Adrenal gland (tissue), 19 donors: ENCODE measurements at places on chromosomes 5 and 9.

DNA sequence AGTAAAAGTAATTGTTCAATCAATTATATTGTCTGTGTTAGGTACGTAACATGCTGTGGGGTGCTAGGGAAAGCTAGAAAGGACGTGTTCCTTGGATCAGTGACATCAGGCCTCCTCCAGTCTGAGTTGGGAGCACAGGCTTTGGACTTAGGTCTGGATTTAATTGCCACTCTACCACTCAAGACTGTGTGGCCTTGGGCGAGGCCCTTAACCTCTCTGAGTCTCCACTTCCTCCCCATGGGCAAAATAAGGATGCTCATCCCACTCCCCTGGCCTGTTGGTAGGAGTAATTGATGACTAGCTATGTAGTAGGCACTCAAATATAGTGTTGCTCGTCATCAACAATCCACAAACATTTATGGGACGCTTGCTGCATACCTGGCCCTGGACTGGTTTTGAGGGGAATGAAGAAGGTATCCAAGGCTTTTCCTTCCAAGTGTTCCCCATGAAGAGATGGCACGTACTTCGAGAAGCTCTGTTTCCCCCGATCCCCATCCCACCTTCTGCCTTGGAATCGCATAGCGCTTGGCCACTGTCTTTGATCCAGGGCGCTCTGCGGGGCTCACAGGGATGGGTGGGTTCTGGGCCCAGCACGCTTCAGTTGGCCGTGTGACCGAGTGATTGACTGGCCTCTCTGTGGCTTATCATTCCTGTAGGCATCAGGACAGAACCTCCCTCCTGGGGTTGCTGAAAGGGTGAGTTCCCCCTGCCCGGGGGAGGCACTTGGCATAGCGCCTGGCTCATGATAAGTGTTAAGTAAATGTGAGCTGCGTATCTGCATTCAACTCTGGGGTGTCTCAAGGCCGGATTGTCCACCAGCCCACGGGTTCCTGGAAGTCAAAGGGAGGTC lies 8.1 kb downstream of the FGF18 start:
- no peak for DNase-seq

GRCh38 chr5:110757118-110757729 lies 18.4 kb downstream of the SLC25A46 start:
- peak; percentile 26 for DNase-seq

DNA sequence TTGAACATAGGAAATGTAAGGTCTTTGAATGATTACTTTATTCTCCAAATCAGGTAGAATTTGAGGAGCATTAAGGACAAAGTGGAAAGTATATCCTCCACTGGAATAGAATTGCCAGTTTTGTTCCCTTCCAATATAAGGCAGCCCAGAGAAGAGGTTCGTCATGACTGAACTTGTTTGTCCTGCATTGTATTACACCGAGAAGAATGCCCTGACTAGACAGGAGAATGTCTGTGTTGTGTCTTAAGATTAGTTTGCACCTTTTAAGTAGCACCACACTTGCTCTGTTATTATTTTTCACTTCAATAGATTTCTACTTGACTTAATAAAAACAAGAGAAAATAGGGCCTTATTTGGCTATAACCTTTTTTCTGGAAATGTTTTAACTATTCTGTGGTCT lies 586.2 kb upstream of the PTGER4 start:
- no peak for DNase-seq

GRCh38 chr5:82255844-82256243 lies 22.3 kb downstream of the RPS23 start:
- DNase-seq: no peak

- DNase-seq: no peak
Measured at GRCh38 chr5:2895876-2896275, 144.4 kb upstream of the IRX2 start.

DNA sequence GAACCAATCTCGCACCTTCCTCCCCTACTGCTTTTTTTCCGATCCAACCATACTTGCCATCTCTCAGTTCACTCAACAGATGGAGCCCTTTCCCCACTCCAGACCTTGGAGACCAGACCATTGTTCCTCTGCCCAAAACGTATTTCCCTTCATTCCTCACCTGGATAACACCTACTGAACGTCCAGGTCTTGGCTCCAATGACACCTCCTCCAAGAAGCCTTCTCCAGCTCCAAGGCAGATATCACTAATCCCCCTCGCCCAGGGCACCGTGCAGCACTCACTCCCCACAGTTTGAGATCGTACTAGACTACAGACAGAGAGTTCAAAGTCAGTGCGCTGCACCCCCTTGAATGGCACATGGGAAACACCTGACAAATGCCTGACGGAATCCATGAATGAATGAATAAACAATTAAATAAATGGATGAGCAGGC lies 47.1 kb upstream of the AKNA start:
- peak; percentile 42 for DNase-seq

DNA sequence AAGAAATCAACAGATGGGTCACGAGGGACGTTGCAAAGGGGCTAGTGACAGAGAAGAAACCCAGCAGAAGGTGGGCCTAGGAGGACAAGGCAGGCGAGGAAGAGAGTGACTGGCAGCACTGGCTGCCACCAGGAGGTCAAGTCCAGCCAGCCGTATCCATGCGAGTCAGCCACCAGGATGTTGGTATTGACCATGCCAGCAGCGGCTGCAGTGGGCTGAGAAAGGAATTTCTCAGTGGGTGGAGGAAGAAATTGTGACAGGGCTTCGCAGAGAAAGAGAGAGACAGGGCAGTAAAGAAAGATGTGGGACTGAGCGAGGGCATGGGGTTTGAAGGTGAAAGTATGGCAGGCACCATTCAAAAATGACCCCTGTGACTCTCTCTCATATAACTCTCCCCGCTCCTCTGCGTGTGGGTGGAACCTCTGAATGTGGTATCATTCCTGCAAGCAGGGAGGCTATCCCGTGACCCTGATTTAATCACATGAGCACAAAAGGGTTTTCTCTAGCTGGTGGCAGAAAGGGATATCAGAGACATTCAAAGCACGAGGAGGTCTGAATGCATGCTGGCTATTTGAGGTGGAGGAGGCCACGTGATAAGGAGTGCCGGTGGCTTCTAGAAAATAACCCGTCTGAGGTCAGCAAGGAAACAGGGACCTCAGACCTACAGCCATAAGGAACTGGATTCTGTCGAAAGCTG lies 45.4 kb upstream of the FBXW11 start:
- DNase-seq: no peak
